ENCODE measurements at places on chromosomes 1 and 21. TPM values are rescaled to one million over a fixed set of nuclear protein-coding genes. Genes with fewer than 3 reads are reported as not detected.

- no peak for DNase-seq
These were observed 9.2 kb downstream of the TLCD4 start for GRCh38 chr1:95126366-95126765.

GRCh38 chr21:37372951-37373350, 6.4 kb downstream of the DYRK1A start:
- no peak for DNase-seq

Gene IGSF21
- not detected for polyA plus RNA-seq

Gene RNU1-2
- polyA plus RNA-seq = 2.5 TPM

Gene MTARC1
- 25.9 TPM for polyA plus RNA-seq

Gene CFHR3
- 0.13 TPM for polyA plus RNA-seq

DNA sequence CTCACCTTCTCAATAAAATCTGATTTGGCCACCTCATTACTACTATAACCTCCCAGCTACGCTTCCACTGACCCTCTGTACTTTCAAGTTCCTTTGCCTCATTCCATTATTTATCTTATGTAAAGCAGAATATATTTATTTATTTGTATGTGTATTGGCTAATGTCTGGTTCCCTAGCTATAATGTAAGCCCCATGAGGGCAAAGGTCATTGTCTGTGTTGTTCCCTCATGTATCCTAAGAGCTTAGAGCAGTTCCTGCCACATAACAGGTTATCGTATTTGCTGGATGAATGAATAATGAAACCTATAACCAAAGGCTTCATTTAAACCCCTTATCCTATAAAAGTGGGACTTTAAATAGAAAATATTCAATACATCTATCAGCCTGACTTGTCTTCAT, 77.9 kb upstream of the DPT start:
- no peak for DNase-seq
